Hematopoietic multipotent progenitor cell treated with erythropoietin and hydrocortisone succinate and interleukin-3 and kit ligand, for 4 days (in vitro differentiated cells): ENCODE measurements at places on chromosomes 1 and 21.

GRCh38 chr1:224497714-224498573, 63.3 kb upstream of the WDR26 start:
- peak; percentile 46 for DNase-seq

DNA sequence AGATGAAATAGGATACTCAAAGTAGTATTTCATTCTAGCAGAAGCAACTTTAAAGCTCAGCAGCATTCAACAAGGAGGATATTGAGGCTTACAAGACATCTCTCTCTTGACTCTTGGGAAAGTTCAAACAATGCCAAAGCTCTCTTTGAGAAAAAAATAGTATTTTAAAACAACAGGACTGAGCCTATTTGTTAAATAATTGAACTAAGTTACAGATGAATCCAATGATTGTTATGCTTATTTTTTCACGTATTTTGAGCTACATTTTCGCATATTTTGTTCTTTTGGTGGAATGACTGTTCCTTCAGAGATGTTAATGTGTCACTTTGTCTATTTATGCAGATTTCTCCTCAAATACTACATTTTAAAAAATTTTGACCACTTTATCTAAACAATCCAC, 200.7 kb downstream of the KCTD3 start:
- DNase-seq, result no peak

GRCh38 chr1:114087495-114087894, 66.2 kb downstream of the SYT6 start:
- no peak for DNase-seq

DNA sequence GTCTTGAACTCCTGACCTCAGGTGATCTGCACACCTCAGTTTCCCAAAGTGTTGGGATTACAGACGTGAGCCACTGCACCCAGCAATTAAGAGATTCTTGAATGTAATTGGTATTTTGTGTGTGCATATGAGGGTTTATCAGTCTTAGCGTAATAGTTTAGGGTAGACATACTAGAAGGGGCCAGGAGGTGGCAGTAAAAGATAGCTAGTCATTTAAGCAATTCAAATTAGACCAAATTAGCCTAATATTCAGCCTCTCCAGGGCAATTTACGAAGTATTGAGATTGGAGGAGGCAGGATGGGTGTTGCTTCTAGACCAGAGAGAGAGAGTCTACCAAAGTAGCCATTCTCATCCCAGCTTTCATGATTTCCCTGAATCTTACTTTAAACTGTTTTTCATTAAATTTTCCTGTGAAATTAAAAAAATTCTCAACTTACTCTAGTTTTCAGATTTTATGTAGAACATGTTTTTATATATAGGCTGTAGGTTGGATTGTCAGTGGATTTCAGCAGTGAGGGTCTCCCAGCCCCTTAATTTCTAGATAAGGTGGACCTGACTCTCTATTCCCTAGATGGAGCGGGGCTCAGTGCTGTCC, 119.7 kb downstream of the HHAT start:
- DNase-seq, result peak; percentile 84

GRCh38 chr1:39990428-39990827, 35.5 kb downstream of the MFSD2A start:
- no peak for DNase-seq

- DNase-seq, result no peak
Observed at GRCh38 chr1:77273891-77274290, 7.9 kb upstream of the AK5 start.

GRCh38 chr1:16189921-16190621, 22.4 kb downstream of the ARHGEF19 start:
- no peak for DNase-seq

DNA sequence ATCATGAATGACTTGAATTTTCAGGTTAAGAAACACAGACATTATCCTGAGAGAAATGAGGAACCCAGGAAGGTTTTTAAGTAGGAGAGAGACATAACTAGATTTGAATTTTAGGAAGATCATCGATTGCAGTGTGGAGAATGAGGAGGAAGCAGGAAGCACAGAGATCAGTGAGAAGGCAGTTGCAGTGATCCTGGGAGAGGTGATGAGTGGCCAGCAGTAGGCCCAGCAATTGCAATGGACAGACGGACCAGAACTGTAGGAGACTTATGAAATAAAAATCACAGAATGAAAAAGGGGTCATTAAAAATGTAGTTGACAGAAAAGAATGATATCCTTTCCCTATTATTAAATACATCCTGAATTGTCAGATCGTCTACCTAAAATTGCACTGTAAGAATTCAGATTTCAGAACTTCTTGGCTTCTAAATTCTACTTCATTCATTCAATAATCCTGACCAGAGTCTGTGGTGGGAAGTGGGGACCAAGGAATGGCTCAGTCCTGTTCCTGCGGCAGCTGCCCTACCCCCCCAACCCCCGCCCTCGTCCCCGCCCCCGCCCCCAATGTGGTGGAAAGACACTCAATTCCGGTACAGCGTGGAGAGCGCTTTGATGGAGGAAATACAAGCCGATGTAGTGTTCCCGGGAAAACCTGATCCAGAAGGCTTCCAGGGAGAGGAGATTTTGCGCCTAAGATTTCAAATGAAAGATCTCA, 35.1 kb downstream of the SLC2A1 start:
- no peak for DNase-seq

- no peak for DNase-seq
Observed at GRCh38 chr1:20426923-20427322, 59.1 kb downstream of the CAMK2N1 start.

GRCh38 chr1:214895011-214895600, 187.4 kb upstream of the KCNK2 start:
- DNase-seq, result no peak

DNA sequence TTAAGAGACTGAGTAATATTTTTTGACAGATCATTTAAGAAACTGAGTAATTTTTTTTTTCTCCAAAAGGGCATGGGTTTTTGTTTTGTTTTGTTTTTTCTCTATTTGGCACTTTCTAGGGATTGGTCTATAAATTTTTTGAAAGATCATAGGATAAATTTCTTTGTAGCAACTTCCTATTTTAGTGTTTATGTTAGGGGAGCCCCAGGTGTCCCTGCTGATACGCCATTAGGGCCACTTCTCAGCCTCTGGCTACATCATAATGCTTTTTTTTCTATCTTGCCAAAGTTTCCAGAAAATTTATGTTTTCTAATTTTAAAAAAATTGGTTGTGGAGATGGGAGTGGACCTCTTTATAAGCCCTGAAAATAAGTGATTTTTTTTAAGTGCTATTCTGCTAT, 2.6 kb downstream of the GABPA start:
- peak; percentile 52 for DNase-seq

DNA sequence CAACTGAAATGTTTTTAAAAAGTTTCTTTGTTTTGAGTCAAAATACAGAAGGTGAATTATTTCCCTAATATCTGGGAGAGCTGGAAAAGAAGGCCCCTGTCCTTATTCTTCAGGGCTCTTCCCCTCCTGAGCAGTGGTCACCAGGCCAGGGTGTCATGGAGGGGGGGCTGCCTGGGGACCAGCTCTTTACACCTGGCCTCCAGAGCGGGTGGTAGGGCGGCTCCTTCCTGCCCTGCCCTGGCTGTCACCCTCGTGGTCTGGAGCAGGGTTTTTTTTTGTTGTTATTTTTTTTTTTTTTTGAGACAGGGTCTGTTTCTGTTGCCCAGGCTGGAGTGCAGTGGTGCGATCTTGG, 6.6 kb downstream of the SKI start:
- peak; percentile 63 for DNase-seq

GRCh38 chr1:246301553-246302250, 205.4 kb downstream of the SMYD3 start:
- DNase-seq, result no peak

GRCh38 chr1:1858382-1859086, 32.4 kb downstream of the GNB1 start:
- DNase-seq, result peak; percentile 95

DNA sequence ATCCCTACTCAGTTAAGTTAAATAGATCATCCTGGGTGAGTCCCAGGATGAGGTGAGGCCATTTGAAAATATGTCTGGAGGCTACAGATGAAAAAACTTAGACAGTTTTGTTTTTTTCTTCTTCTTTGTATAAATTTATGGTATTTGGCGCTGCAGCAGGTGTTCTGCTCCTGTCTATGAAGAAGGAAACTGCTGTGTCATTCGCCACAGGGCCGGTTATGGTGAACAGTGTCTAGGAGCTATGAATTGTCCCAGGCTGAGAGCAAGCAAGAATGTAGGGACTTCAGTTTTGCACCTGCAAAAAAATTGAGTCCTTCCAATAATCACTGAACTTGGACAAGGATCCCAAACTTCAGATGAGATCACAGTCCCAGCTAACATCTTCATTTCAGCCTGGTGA, 674.3 kb upstream of the RGS18 start:
- DNase-seq, result peak; percentile 20

DNA sequence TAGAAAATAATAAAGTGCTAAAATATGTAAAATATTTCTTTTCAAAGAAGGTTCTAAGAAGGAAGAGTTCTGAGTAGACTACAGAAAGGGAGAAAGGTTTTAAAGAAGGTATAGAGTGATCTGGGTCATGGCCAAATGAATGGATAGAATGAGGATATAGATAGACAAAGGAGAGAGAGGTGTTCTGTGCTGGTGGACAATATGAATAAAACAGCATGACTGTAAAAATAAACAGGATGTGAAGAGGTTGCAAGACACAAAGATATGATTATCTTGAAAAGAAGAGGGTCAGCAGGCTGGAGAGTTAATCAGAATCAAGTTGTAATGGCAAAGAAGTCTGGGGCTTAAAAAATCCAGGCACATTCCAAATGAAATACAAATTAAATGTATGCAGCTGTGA, 86.7 kb upstream of the GNG4 start:
- DNase-seq, result no peak

DNA sequence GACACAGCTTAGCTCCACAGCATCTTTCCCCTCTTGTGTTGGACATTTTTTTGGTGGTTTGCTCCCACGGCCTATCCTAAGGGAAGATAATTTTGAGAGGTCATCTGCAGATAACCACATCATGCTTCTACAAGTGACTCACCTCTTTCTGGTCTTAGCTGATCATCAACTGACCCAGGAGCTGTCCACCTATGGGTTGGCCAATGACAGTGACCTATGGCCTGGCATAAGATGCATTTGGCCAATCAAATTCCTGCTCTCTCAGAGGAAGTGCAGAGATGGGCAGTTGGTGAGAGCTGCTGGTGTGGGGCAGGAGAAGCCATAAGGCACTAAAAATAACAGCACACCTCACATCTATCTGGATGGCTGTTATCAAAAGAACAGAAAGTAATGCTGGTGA, 100.0 kb upstream of the CLDN14 start:
- DNase-seq, result no peak

DNA sequence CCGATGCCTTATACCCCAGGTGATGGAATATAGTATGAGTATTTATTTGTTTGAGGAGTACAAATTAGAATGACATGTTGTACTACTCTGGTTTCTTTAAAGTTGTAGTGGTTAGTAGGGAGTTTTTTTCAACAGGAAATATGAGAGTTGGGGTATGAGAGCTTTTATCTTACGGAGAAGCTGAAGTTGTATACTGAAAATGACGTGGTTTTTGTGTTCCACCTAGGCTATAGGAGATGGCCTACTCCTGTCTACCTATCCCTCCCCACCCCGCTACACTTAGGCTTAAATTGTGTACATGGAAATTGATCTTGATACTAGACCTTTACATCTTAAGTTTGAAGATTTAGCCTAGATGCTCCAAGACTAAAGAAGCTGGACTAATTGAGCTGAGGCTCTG, 6.8 kb upstream of the HAX1 start:
- DNase-seq, result no peak

GRCh38 chr1:98749152-98749756, 87.7 kb downstream of the SNX7 start:
- peak; percentile 48 for DNase-seq
